Astrocyte of the spinal cord (primary cell): ENCODE measurements at places on chromosomes 2 and 18.

- DNase-seq: no peak
These were observed 515.1 kb downstream of the STK39 start for GRCh38 chr2:167732326-167732725.

- DNase-seq: no peak
These were observed 435.6 kb upstream of the HS6ST1 start for GRCh38 chr2:128754246-128754724.

DNA sequence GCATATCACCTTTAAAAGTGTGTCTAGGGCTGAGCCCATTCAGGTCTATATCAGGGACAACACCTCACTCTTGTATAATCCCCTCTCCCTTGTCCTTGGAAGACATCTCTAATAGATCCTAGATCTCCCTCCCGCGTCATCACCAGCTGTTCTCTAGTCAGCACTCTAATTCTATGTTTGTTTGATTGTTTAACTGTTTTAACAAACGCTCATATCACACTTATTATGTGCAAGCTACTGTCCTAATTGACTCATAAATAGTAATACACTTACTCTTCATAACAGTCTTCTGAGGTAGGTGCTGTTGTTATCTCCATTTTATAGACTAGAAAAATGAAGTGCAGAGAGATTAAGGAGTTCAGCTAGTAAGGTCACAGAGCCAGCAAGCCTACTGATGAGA lies 1.6 kb upstream of the ERMN start:
- DNase-seq: no peak

DNA sequence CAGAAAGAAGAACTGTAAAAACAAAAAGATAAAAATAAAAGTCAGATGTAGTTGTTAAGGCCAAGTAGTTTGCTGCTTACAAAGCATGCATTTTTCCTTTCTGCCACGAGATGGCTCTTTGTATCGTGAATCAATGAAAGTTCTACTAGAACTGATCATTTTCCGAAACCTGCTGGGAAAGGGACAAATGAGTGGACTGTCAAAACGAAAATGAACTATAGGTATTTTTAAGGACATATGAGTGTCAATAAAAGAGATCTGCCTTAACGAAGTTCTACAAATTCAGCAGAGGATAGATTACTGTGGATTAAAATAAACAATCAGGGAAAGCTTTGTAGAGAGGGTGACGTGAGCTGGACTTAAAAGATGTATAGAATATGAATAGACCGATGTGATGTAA lies 15.0 kb upstream of the ELOA2 start:
- DNase-seq: peak; percentile 56

- DNase-seq: peak; percentile 24
These were observed 9.9 kb downstream of the OTX1 start for GRCh38 chr2:63060472-63060991.
